ENCODE measurements at places on chromosomes 3 and 15. TPM values are rescaled to one million over a fixed set of nuclear protein-coding genes. Genes with fewer than 3 reads are reported as not detected.

DNA sequence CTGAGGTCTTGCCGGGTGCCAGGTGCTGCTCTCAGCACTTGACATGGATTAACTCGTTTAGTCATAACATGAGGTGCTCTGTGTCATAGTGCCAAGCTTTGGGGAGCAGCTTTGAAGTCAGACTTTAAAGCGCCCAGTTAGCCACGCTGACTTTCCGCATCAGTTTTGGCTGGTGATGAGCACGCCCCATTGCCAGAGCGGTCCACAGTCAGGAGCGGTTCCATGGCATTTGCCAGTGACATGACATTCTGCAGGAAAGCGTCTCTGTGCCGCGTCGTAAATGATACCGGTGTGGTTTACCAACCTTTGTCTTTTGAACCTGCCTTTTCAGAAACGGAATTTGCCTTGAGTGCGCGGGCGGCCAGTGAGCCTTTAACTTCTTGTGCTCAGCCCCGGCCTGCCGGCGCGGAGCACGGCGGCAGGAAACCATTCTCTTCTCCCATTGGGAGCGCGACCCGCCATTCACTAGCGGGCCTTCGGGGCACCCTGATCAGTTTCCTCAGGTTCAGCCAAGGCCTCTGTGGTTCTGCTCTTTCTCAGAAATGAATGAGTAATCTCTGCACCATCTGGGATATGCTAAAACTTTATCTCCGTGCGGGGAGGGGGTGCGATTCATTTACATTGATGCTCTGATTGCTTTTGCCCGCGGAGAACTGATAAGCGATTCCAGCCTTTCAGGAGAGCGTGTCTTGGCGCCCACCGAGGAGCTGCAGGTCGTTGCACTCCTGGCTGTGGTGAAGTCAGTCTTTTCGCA is 1.7 kb upstream of the SLC2A2 start:
- peak; percentile 86 for DNase-seq

DNA sequence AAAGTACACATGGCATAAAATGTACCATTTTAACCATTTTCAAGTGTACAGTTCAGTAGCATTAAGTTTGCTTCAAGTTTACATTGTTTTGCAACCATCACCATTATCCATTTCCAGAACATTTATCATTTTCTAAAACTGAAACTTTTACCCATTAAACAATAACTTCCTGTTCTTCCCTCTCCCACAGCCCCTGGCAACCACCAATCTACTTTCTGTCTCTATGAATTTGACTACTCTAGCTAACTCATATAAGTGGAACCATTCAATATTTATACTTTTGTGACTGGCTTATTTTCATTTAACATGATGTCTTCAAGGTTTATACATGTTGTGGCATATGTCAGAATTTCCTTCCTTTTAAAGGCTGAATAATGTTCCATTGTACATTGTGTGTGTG is 19.9 kb downstream of the TMEM62 start:
- no peak for DNase-seq

DNA sequence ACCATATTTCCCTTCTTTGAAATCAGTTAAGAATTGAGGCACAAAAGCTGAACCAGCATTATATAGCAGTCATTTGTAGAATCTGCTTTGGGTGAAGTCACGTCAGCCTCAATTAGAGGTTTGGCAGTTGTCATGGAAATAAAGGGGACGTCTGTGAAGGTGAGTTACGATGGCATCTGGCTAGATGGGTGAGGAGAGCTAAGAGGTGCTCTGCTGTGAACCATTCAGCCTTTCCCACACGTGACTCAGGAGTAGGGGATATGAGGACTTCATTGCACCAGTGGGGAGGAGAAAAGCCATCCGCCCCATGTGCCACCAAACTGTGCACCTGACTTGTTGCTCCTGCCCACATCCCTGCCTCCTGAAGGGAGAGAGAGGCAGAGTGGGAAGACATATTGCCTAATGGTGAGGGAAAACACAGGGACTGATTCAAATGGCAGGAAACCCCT is 2.8 kb upstream of the C15orf40 start:
- DNase-seq: no peak

DNA sequence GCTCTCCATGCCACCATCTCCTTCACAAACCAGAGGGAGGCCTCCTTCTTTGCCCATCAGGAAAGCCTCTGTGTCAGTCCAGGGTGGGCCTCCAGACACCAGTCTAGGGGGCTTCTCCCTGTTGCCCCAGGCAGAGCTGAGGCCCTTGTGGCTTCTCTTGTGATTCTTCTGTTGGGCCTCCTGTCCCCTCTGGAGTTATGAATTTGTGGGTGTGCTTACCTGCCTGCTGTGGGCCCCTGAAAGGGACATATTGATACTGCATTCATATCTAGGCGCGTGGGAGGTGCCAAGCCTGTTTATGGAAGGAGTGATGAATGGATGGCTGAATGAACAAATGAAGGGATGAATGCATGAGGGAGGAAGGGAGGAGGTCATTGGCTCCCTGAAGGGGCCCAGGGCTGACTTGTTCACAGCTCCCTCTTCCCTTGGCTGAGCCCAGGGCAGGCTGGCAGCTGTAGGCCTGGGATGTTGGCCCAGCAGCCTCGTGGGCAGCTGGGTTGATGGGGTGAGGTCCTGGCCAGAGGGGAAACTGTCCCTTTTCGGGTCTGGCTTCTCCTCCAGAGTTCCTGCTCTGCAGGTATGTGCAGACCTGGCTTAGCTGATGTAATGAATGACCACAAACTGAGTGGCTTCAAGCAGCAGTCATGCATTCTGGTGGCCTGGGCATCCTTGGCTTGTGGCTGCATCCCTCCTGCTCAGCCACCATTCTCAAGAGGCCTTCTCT is 195.4 kb downstream of the GOLGA6L6 start:
- DNase-seq: peak; percentile 11

GRCh38 chr3:127426444-127427153 is 138.8 kb upstream of the PRR20G start:
- no peak for DNase-seq

GRCh38 chr3:46080124-46080968 is 53.1 kb upstream of the XCR1 start:
- DNase-seq: peak; percentile 52

- DNase-seq: no peak
These were observed 260.4 kb downstream of the RPLP1 start for GRCh38 chr15:69712991-69713390.

DNA sequence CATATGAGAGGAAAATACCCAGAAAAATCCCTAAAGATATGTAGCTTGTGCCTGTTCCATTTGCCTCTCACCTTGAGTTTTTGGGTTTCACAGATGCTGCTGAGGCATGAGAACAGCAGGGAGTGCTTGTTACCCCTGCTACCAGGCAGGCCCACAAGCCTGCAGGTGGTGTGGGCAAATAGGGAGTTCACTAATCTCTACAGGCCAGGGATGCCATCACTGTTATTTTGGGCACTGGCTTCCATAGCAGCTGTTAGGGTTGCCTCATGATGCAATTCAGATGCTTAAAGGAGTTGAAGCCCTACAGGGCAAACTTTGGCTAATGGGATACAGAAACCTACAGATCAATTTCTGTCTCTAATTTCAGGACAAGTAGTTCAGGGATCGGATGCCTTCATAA is 873.5 kb downstream of the OTOL1 start:
- no peak for DNase-seq

DNA sequence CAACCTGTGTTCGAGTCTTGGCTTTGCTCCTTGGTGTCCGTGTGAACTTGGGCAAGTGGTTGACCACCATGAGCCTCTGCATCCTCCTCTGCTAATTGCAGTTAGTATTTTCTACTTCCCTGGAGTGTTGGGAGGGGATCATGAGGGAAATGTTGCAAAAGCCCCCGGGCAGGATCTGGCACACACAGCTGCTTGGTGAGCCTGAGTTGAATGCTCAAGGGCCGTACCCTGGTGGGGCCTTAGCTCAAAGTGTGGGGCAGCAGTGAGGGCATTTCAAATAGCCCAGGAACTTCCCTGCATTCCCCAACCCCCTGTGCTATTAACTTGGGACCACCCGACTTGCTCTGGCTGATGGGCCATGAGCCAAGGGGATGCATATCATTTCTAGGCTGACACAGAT is 94.9 kb upstream of the SLC6A11 start:
- DNase-seq: no peak

DNA sequence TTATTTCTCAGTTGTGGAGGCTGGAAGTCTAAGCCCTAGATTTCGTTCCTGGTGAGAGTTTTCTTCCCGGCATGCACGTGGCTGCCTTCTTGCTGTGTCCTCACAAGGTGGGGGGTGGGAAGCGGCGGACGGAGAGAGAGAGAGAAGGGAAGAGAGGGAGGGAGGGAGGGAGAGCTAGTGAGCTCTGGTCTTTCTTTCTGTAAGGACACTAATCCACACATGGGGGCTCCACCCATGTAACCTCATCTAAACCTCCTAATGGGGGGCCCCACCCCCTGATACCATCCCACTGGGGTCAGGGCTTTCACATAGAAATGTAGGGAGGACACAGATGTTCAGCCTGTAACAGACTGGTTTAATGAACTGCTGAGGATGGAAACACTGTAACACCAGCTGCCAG is 7.3 kb downstream of the FBLN2 start:
- no peak for DNase-seq

- peak; percentile 96 for DNase-seq
These were observed 13.4 kb upstream of the LEKR1 start for GRCh38 chr3:156812521-156813335.

GRCh38 chr15:41429003-41429890 is 12.4 kb downstream of the RTF1 start:
- no peak for DNase-seq

GRCh38 chr3:11717768-11718636 is 74.3 kb upstream of the VGLL4 start:
- DNase-seq: peak; percentile 47

DNA sequence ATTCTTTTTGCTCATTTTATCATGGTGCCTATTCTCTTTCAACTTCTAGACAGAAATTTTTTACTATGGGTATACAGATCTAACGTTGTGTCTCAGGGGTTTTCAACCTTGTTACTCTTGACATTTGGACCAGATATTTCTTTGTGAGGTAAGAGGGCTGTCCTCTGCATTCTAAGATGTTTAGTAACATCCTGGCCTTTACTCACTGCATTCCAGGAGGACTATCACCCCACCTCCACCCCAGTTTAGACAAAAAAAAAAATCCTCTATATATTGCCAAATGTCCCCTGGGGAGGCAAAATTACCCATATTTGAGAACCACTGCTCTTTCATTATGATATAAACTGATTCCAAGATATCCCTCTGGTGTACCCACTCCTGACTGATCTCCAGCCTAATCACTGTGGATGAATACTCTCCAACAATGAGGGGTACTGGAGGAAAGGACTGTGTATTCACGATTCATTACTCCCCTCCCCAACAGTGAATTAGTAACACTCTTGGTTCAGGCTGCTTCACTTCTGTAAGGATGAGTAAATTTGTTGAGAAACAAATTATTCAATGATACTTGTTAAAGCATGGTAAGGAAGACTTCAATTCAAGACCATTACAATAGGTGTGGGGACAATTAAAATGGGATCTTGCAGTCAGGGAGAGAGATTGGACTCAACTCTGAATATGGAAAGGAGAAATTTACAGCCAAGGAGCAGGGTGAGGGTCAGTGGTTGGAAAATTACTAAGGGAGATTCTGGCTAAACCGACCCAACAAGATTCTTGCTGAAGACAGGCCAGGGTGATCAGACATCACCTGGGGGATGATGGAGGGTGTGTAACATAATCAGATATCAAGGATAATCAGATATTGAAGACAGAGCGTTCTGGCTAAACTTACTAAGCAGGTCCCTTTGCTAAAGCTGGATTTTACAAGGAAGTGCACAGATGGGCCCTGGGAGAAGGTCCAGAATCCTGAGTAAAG is 123.8 kb upstream of the DAZL start:
- DNase-seq: peak; percentile 43

GRCh38 chr3:38510631-38511030 is 14.5 kb downstream of the EXOG start:
- no peak for DNase-seq

The CX3CR1 gene
- not detected for polyA plus RNA-seq

The SEMA6D gene
- 0.17 TPM for polyA plus RNA-seq

The RBMS3 gene
- polyA plus RNA-seq: 6.6 TPM

The IQCF2 gene
- polyA plus RNA-seq: not detected

The SIDT1 gene
- polyA plus RNA-seq: 0.08 TPM

The STRIT1 gene
- not detected for polyA plus RNA-seq

The CCDC80 gene
- 2.0 TPM for polyA plus RNA-seq

The LRRN1 gene
- 0.08 TPM for polyA plus RNA-seq

The PRRT3 gene
- 0.70 TPM for polyA plus RNA-seq
